ENCODE measurements at places on chromosomes 4 and X. TPM values are rescaled to one million over a fixed set of nuclear protein-coding genes. Genes with fewer than 3 reads are reported as not detected.

- peak overlapping the region; percentile 38 for H3K27ac ChIP-seq
- no peak overlapping the region for H3K4me3 ChIP-seq
- DNase-seq, result peak; percentile 42
Observed at GRCh38 chr4:119623025-119623424, 5.6 kb downstream of the PDE5A start.

DNA sequence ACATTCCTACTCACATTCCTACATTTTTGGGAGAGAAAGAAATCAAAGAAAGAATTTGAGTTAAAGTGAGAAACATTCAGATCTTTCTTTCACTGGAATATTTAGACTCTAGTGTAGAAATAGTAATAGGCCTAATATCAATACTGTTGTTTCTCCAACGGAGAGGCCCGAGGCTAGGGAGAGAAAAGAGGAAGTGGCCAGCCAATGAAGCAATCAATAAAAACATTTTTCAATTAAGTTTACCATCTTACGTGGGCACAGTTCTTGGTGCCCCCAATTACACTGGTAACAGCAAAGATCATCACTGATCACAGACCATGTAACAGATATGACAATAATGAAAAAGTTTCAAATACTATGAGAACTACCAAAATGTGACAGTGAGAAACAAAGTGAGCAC is 281.4 kb downstream of the GPM6A start:
- H3K27me3 ChIP-seq, result no peaks in the 10 kb centered on the region
- H3K27ac ChIP-seq, result no peak overlapping the region
- H3K4me1 ChIP-seq, result peaks cover 12% of the 10 kb centered on the region
- DNase-seq, result no peak

Gene TMSB15B
- total RNA-seq, result 23.2 TPM

DNA sequence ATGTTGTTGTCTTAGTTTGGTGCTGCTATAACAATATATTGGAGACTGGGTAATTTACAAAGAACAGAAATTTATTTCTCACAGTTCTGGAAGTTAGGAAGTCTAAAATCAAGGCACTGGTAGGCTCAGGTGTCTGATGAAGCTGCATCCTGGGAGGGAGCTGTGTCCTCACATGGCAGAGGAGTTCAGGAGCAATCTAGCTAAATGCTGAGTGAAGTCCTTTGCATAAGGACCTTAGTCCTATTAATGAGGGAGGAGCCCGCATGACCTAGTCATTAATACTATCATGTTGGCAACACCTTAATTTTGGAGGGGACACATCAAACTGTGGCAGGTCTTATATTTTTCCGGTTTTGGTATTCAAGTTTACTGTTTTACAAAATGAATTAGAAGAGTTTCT is 36.0 kb upstream of the NSUN7 start:
- DNase-seq, result no peak
- H3K36me3 ChIP-seq, result no peaks in the 10 kb centered on the region
- H3K4me3 ChIP-seq, result no peak overlapping the region
- no peaks in the 10 kb centered on the region for H3K4me1 ChIP-seq

Gene ATP8A1
- 0.53 TPM for total RNA-seq

DNA sequence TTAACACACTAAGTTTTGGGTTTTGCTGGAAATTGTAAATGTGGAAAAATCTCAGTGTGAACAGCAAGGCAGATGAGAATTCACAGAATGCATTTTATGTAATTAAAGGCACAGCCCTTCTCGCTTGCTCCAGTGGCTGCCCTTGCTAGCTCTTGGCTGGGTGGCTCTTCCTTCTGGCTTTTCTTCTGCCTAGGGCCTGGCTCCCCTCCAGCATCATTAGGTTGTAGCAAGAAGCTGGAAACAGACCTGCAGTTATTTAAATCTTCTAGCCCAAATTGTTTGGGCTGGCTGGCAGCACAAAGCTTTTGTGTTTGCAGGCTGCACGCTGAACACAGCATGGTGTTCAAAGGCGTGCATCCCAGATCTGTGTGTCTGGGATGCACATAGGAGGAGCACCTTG is 56.5 kb downstream of the LIMCH1 start:
- DNase-seq, result no peak
- no peak overlapping the region for H3K4me3 ChIP-seq
- H3K27ac ChIP-seq, result no peak overlapping the region
- H3K36me3 ChIP-seq, result no peaks in the 10 kb centered on the region
- no peaks in the 10 kb centered on the region for H3K27me3 ChIP-seq
- peaks cover 10% of the 10 kb centered on the region for H3K4me1 ChIP-seq

Gene FAM149A
- total RNA-seq, result not detected

Gene SLC34A2
- total RNA-seq, result not detected

DNA sequence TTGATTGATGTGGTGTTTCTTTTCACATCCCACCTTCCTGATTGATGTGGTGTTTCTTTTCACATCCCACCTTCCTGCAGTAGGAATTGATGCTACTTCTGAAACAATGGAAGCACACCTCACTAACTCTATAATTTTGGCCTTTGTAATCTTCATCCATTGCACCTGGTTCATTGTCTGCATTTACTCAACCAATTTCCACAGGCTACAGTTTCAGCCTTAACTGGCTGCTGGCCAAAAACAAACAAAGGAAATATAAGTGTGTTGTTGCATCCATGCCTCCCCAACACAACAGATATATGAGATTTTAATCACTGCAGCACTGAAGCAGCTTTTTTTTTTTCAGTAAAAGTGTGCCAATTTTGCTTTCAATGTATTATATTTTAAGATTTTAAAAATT is 867.6 kb upstream of the PCDH7 start:
- no peaks in the 10 kb centered on the region for H3K4me1 ChIP-seq
- no peaks in the 10 kb centered on the region for H3K36me3 ChIP-seq
- H3K27ac ChIP-seq, result no peak overlapping the region

DNA sequence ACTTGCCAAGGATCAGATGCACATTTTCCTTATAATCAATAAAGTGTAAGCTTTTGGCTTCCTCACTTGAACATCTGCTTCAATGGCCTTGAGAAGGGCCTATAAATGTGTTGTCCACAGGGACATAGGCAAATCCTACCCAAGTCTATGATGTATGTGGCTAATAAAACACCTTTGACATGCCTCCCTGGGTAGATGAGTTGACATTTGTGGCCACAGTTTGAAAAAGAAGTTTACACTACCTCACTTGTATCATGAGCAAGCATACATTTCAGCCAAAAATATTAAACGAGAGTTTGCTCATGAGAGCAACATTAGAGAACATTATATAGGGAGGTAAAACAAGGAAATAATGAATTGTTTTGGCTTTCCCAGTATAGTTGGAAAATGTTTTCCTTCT is 1067.7 kb downstream of the C4orf33 start:
- no peak overlapping the region for H3K27ac ChIP-seq
- no peak overlapping the region for H3K4me3 ChIP-seq
- no peaks in the 10 kb centered on the region for H3K4me1 ChIP-seq
